ENCODE measurements at places on chromosomes 2 and 18.

DNA sequence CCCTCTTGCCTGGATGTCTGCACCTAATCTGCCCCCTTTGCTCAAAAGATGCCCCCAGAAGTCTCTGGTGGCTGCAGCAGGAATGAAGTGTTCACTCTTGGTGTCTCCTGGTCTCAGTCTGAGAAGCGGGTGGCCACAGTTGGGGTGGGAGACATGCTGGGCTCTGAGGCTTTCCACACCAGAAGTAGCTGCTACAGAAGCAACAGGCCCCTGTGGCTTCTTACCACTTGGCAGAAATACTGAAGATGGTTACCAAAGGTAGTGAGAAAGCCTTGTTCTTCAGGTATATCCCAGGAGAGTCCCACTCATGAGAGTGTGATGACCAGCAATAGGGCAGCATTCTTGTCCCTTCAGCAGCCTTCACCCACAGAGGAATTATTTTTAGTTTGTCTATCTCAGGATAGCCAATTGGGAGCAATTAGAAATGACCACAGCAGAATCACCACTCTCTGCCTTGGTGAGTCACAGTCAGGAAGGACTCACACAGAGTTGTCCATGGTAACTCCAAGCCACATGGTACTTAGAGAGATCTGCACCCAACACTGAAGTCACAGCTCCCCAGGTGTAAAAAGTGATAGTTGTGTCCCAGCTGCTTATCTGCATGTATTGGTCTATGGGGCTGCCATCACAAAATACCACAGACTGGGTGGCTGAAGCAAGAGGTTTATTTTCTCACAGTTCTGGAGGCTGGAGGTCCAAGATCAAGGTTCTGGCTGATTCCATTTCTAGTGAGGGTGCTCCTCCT is 169.8 kb upstream of the ID2 start:
- no peak for DNase-seq

DNA sequence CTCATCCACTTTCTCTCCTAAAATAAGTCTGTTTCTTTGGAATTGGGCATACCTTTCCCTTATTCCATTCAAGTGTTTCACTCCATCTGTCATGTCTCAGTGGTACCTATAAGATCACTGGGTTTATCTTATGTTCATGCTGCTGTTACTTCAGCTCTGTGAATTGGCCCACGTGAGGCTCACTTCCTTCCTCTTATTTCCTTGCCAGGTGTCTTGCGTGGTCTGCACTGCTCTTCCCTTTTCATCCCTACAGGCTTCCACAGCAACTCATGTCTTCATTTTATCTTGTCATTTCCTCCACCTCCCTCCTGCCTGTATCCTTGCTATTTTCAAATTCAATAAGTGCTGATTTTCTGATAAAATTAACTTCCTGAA is 159.1 kb upstream of the ALPP start:
- no peak for DNase-seq

GRCh38 chr2:145851730-145852129 is 1331.8 kb upstream of the ZEB2 start:
- no peak for DNase-seq

DNA sequence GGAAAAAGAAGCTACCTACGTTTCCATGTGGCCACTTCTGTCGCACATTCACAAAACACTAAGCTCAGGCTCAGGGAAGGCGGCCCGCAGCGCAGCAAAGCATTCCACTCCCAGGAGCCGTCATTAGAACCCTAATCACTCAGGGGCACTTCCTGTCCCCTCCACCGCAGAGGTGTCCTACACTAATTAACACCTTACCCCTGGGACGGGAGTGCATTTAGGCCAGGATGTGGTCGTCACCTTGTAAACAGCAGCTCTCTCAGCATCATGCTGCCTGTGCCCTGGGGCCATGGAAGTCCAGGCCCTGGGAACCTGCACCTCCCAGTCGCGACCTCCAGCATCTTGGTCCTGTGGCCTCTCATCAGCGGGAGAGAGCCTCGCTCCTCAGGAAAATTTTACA is 359.8 kb upstream of the SALL3 start:
- DNase-seq, result no peak

- DNase-seq, result no peak
Measured at GRCh38 chr2:134815741-134816140, 22.7 kb upstream of the ACMSD start.

DNA sequence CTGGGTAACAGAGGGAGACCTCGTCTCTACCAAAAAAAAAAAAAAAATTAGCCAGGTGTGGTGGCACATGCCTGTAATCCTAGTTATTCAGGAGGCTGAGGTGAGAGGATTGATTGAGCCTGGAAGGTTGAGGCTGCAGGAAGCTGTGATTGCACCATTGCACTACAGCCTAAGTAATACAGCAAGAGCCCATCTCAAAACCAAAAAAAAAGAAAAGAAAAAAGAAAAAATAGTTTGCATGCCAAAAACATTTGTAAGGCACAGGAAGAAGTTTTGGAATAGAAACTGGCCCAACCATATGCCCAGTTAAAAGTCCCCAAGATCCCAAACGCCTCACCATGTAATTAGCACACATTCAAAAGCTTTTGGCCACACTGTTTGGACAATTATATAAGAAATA is 13.4 kb upstream of the ACOXL start:
- DNase-seq, result no peak

- no peak for DNase-seq
Measured at GRCh38 chr2:240389302-240389805, 46.1 kb upstream of the GPC1 start.

GRCh38 chr2:150081775-150082481 is 405.5 kb downstream of the RND3 start:
- no peak for DNase-seq

DNA sequence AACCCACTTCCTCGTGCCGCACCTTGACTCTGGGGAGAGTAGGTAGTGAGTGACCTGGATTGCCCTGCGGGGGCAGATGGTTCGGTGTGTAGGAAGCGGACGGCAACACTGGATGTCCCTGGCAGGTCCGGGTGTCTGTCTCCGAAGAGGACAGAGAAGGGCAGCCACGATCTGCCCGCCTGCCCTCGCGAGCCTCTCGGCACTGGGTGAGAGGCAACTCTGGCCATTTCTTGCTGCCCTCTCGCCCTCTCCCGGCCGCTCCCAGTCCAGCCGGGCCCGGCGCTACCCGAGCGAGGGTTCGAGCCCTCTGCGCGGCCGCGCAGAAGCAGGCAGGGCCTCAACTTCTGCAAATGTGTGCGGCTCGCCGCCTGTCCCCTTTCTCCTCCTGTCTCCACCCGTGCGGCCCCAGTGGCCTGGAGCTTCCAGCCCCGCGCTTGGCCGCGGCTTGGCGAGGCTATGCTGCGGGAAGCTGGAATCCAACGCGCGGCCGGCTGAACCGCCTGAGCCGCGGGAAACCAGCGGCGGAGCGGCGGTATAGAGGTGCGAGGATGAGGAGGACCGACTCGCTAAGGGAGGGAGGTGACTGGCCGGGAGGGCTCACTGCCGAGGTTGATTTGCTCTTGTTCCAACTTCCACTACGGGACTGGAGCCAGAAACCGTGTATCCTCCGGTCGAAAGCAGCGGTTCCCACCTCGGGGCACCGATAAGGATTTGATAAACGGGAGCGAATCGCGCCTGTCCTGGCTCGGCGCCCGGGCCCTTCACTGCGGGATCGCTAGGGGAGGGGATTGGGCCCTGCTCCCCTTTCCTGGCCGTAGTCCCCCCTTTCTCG is 1.5 kb downstream of the EPAS1 start:
- DNase-seq, result no peak

- DNase-seq, result no peak
Measured at GRCh38 chr2:185475914-185476313, 262.7 kb upstream of the FSIP2 start.

Data from stimulated activated CD8-positive, alpha-beta memory T cell treated with anti-CD3 and anti-CD28 coated beads, Interleukin-4, amount 100 ng/mL, for 1 hour (primary cell).